ENCODE measurements at places on chromosomes 3 and 15. TPM values are rescaled to one million over a fixed set of nuclear protein-coding genes. Genes with fewer than 3 reads are reported as not detected.

Gene PTH1R
- total RNA-seq: 0.66 TPM

Gene CHL1
- 8.9 TPM for total RNA-seq

Gene ZPLD1
- not detected for total RNA-seq

Gene A4GNT
- total RNA-seq: not detected

Gene TTLL13
- not detected for total RNA-seq

Gene GP9
- not detected for total RNA-seq

Gene ZFAND6
- 114 TPM for total RNA-seq

Gene RASA2
- total RNA-seq: 16.6 TPM

Gene FETUB
- not detected for total RNA-seq

Gene CPEB1
- 42.7 TPM for total RNA-seq

Gene ARGFX
- not detected for total RNA-seq

Gene ABHD6
- total RNA-seq: 12.1 TPM

Gene SIDT1
- not detected for total RNA-seq

Gene ABI3BP
- total RNA-seq: 21.2 TPM

Gene IL16
- total RNA-seq: 6.1 TPM

Gene CTDSPL2
- total RNA-seq: 55.4 TPM

Gene MAP3K13
- total RNA-seq: 10.9 TPM

Gene TARS3
- total RNA-seq: 24.6 TPM

Gene USP50
- 0.29 TPM for total RNA-seq

Gene MESP1
- total RNA-seq: 0.50 TPM

Gene ALDH1L1
- total RNA-seq: not detected

Gene GRK7
- total RNA-seq: under 0.01 TPM

Gene AMOTL2
- total RNA-seq: 77.1 TPM

Gene ADCY5
- 0.66 TPM for total RNA-seq

Gene CLN6
- total RNA-seq: 10.5 TPM

Gene SLC15A2
- 0.50 TPM for total RNA-seq

Gene HIGD2B
- total RNA-seq: not detected

Gene MKRN3
- total RNA-seq: 3.0 TPM

Gene HYAL1
- 6.1 TPM for total RNA-seq

Gene CAMK2N2
- not detected for total RNA-seq

Gene LRRIQ4
- not detected for total RNA-seq

Gene GPR87
- 0.29 TPM for total RNA-seq

Gene DISP2
- total RNA-seq: 2.2 TPM

Gene ESYT3
- not detected for total RNA-seq

Gene HGD
- 0.29 TPM for total RNA-seq

Gene GRIP2
- total RNA-seq: 0.15 TPM

Gene PSMD6
- 125 TPM for total RNA-seq

Gene GABRB3
- 1.8 TPM for total RNA-seq

Gene GOLGA8O
- not detected for total RNA-seq

Gene ARID3B
- total RNA-seq: 1.5 TPM

Gene AGBL1
- not detected for total RNA-seq

Gene STAG1
- 54.7 TPM for total RNA-seq

Gene ENTPD3
- not detected for total RNA-seq

Gene P3H2
- total RNA-seq: 13.9 TPM

Gene NEO1
- 16.1 TPM for total RNA-seq

Gene STARD5
- total RNA-seq: 30.9 TPM

Gene VEPH1
- 91.0 TPM for total RNA-seq

Gene GHSR
- not detected for total RNA-seq

Gene POTEB3
- total RNA-seq: not detected

Gene H1-8
- not detected for total RNA-seq

Gene ZNF80
- total RNA-seq: not detected
